Fibroblast of lung (primary cell): ENCODE measurements at places on chromosomes 3 and 15. TPM values are rescaled to one million over a fixed set of nuclear protein-coding genes. Genes with fewer than 3 reads are reported as not detected.

GRCh38 chr3:194383276-194383940 is 13.9 kb upstream of the LRRC15 start:
- no peak for DNase-seq

GRCh38 chr3:33132019-33132360 is 18.2 kb downstream of the CRTAP start:
- DNase-seq: no peak

DNA sequence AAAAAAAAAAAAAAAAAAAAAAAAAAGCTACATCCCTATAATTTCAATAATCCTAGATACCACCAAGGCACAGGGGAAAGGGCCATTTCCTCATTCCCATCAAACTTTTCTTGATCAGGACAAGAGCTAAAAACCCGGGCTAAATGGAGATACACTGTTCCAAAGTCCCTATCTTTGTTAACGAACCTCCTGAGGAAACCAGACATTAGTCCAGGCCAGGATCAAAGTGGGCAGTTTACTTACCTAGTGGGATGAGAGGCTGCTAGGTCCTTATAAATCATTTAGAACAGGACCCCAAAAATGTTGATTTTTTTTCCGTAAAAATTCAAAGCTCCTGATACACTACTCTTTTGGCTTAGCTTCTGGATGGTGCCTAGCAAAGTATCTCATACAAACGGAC is 35.6 kb downstream of the UBR1 start:
- no peak for DNase-seq

DNA sequence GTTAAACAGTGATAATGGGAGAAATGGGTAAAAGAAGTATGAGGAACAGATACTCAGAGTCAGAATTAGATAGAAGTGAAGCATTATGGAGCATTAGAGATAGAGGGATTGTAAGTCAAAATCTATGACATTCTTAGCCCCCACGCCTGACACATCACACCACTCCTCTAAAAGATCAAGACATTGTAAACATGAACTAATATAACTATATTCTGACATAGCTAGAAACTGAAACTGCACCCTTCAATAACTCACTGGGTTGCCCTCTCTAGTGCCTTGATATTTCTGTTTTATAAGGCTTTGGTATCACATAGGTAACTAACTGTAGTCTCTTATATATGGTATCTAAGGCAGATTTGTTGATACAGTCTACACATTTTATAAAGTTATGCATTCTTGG is 684.3 kb upstream of the DPPA4 start:
- no peak for DNase-seq

DNA sequence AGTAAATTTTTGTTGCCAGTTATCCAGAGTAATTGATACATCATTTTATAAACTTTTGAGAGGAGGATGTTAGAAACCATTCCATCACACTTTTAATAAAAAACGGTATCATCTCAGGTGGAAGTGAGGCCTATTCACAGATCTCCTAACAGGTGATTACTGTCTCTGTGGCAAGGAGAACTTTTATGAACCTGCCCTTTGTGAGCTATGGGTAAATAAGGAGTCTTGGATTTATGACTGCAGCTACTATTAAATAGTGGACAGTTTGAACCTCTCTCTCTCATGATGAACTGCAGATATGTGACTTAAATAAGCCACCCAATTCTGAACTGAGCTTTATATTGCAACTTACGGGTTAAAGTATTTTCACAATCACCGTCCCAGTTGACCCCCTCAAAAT is 45.7 kb downstream of the ZFAND6 start:
- no peak for DNase-seq

Gene FNDC3B
- 47.5 and 76.8 TPM in 2 replicates for total RNA-seq

Gene ATP10A
- 5.1 and 12.7 TPM in 2 replicates for total RNA-seq

Gene C2CD4A
- total RNA-seq: not detected in 2 replicates

Gene CACNA1D
- total RNA-seq: 0.17 and 0.77 TPM in 2 replicates
